Inflammatory macrophage treated with lipopolysaccharide for 1 hour (primary cell): ENCODE measurements at places on chromosomes 3 and 15.

DNA sequence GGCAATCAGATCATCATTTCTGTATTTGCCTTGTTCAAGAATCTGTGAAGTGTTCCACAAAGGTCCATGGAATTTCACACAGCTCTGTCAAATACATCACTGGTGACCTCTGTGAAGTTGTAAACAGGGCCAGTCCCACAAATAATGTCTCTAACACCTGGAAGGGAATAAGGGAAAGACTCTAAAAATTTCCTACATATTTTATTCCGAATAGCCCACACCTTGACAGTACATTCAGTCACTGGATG, at the start of gene C3orf49:
TSS of gene C3orf49 (plus strand) at position 149 of the 248 bp plus-strand sequence. CDS start 173 bp downstream, outside the sequence.
- no peak for DNase-seq

DNA sequence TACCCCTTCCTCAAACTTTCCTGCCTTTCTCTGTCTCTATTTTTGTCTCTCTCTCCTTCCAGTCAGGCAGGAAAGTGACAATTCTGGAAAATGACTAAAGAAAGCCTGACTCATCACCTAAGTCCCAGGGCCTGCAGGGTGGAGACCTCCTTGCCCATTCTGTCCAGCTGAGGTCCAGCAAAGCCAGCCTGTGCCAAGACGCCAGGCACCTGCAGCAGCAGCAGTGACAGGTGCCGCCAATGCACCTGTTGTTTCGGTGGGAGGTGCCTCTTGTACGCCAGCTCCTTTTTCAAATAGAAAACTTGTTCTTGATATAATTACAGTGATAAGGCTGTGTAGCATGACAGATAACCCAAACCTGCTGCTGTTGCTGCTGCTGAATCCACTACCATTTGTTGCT, 501.3 kb downstream of the NTRK3 start:
- DNase-seq: no peak

DNA sequence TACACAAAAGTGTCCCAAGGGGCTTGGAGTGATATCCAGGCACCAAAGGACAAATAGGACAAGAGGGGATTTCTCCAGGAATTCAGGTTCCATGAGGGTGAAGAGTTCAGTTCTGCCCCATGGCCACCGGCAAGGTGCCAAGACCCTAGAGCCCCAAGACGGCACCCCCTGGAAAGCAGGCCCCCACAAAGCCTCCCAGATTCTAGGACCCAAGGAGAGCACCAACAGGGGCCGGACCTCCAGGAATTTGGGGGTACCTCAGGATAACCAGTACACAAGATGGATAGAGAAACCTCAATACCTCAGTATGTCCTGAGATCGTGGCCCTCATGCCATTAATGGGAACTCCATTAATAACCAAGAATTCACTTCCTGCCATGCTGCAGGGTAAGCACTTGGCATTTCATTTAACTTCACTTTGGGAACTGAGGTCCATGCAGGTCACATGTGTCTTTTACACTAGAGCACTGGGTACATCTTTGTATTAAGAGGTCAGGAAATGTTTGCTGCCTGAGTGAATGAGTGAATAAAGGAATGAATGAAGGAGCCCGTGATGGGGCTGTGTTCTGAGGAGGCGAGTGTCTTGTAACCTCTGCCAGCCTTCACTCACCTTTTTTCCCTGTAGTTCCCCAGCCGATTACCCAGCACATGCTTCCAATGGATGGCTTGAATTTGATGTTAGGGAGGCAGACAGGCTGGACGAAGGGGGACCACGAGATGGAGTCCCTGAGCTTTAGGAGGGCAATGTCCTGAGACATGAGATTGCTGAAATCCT, 15.5 kb upstream of the PRSS50 start:
- no peak for DNase-seq

DNA sequence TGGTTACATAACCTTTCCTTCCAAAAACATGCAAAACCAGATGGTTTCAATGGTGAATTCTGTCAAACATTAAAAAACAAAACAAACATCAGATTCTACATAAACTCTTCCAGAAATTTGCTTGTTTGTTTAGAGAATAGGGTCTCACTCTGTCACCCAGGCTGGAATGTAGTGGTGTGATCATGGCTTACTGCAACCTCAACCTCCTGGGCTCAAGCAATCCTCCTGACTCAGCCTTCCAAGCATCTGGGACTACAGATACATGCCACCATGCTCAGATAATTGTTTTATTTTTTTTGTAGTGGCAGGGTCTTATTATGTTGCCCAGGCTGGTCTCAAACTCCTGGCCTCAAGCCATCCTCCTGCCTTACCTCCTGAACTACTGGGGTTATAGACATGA, 36.1 kb downstream of the FBXL2 start:
- DNase-seq: no peak

GRCh38 chr3:140360332-140360731, 317.5 kb upstream of the TRIM42 start:
- DNase-seq: no peak

- no peak for DNase-seq
Observed at GRCh38 chr3:124115279-124115678, 123.4 kb upstream of the ROPN1 start.

GRCh38 chr15:40543631-40544294, 21.1 kb downstream of the CCDC32 start:
- DNase-seq: no peak

GRCh38 chr15:45635191-45635638, 386 bp downstream of the SQOR start:
- DNase-seq: peak; percentile 65

DNA sequence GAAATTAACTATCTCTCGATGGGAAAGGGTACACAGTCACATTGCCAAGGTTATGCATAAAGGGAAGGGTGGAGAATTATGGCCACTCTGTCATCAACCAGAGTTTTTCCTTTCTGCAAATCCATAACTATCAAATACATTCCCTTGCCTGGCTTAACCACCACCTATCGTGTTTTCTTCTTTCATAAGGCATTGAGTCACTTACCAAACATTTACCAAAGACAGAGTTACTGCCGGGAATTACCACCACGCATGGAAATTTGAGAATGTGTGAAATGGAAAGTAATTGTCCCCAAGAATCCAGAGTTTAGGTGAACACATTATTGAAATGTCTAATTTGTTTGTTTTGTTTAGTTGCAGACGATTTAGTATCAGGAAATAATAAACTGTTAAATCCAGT, 134.3 kb upstream of the LRRN1 start:
- DNase-seq: no peak

GRCh38 chr15:66704803-66705153, 2.7 kb downstream of the SMAD6 start:
- no peak for DNase-seq

DNA sequence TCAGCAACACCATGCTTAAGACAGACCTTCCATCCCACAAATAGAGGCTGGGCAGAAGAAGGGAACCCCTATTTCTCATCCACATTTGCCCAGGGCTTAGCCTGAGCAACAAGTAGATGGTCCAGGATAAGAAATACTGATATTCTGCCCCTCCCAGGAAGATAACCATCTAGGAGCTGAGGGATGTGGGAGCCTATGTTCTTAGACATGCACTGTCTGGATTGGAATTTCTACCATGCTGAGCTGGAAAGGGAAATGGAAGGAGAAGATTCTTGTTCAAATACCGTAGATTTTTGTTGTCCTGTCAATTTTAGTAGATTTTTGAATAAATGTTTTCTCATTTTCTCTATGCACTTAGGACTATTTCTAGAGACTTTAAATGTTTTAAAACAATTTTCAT, 450.7 kb upstream of the SEMA6D start:
- DNase-seq: no peak

- no peak for DNase-seq
Observed at GRCh38 chr15:84812842-84813241, 4.3 kb upstream of the ALPK3 start.

- peak; percentile 60 for DNase-seq
Observed at GRCh38 chr3:98728672-98729071, 34.5 kb upstream of the ST3GAL6 start.

GRCh38 chr3:127408022-127408683, 120.3 kb upstream of the PRR20G start:
- no peak for DNase-seq

DNA sequence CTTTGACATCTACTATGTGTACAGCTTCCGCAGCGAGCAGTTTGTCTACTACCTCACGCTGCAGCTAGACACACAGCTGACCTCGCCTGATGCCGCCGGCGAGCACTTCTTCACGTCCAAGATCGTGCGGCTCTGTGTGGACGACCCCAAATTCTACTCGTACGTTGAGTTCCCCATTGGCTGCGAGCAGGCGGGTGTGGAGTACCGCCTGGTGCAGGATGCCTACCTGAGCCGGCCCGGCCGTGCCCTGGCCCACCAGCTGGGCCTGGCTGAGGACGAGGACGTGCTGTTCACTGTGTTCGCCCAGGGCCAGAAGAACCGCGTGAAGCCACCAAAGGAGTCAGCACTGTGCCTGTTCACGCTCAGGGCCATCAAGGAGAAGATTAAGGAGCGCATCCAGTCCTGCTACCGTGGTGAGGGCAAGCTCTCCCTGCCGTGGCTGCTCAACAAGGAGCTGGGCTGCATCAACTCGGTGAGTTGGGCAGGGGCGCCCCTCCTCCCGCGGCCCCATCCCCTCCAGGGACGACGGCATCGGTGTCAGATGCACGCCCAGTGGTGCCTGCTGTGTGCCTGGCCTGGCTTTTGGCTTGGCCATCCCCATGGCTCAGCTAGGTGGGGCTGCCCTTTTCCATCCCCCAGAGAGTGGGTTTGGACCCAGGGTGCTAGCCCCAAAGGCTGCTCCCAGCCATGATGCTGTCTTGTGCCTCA, 6.6 kb downstream of the PLXNA1 start:
- no peak for DNase-seq

DNA sequence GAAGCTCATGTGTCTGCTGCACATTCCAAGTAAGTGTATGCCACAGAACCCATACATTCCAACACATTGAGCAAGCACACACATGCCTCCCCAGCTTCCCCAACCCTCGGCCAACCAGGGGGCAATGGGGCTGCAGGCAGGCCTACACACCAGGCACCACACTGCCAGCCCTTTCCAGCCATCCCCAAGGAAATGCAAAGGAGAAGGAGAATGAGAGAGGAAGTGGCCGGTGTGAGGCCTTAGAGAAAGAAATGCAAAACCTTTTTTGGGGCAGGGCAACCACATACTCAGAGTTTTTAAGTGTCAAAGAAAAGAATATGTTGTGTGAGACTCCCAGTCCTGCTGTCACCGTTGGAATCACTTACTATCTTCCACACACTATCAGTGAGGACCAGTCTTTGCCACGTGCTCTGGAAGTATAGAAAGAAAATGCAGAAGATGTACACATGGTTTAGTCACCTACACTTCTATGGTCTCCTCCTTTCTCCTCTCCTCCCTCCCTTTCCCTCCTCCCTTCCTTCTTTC, 11.1 kb downstream of the IGF2BP2 start:
- no peak for DNase-seq

- no peak for DNase-seq
Observed at GRCh38 chr15:59124261-59124660, 19.3 kb downstream of the CCNB2 start.

GRCh38 chr3:36165509-36166290, 214.6 kb upstream of the STAC start:
- no peak for DNase-seq

DNA sequence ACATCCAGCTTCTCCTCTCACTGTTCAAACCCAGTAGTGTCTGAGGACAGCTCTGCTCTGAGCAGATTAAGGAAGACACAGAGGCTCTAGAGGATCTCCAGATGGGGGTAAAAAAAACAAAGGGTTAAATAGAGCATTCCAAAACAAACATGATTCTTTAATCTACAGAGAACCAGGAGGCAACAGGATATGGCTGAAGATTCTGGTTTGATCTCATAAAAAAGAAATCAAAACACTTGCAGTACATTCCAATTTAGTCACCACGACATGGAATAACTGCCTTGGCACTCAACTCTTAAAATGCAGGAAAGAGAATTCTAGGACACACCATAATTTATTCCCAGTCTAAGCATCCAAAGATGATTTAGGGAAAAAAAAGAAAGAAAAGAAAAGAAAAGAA, 32.0 kb downstream of the TM4SF4 start:
- no peak for DNase-seq
